ENCODE measurements at places on chromosomes 7 and 10.

DNA sequence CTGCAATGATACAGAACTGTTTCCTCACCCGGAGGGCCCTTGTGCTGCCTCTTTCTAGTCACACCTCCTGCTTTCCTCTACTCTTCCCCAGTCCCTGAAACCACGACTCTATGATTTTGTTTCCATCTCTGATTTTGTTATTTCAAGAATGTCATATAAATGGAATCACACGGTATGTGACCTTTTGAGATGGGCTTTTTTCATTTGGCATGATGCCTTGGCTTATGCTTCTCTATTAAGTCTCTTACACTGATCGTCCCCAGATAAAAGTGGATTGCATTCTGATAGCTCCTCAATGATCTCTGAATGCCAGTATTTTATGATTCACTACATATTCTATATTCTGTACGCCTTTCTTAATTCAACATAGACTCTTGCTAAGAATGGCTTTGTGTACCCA lies 78.2 kb downstream of the GALNT11 start:
- no peak for DNase-seq

GRCh38 chr7:149824748-149825566 lies 13.2 kb upstream of the ZNF862 start:
- DNase-seq: no peak

DNA sequence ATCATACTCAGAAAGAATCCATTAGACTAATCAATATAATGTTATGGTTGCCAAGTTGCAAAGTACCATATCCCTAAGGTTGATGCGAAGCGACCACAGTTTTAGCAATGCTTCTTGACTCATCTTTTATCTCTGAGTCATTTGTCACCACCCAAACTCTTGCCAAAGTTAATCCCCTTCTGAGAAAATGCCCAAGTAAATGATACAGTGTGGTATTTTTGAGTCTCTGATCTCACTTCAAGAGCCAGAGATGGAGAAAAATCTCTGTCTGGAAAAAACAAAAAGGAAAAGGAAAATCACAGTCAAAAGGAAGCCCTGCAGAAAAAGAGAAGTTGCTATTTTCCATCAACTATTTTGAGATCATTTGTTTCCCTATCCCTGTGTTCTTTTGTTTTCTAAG lies 26.7 kb upstream of the OTUD1 start:
- DNase-seq: no peak

GRCh38 chr7:94481279-94481678 lies 28.3 kb upstream of the CASD1 start:
- no peak for DNase-seq

DNA sequence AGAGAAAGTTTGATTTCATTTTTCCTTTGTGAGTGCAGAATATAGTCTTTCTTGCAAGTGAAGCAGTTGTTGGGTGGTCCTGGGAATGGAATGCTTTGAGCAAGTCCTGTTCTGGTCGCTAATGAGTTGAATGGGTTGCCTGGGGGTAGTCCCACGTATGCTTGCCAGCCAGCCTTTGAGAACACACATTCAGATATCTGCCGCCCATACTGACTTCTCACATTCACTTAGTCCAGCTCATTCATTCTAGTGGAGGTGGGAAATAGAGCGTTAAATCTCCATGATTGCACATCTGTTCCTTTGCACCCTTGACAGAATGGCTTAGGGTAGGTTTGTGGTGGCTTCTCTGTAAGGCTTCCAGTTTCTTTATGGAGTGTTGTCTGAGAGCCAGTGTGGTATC lies 256.6 kb downstream of the SORCS3 start:
- no peak for DNase-seq

DNA sequence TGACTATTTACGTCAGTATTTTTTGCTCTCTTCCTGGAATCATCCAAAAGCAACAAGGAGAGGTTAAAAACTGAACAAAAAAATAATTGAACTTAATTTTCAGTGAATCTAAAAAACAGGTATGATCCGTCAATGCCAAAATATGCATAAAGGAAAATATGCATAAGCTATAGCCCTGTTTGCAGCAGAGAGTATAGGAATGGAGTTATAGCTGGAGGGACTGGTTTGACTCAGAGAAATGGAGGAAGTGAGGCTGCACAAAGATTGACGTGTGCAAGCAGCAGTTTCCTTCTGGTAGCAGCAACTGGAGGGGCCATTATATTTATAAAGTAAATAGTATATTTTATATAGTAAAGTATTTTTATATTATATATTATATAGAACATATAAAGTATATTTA lies 37.1 kb downstream of the GNG11 start:
- no peak for DNase-seq

- no peak for DNase-seq
Observed at GRCh38 chr7:131249003-131249402, 78.7 kb upstream of the MKLN1 start.

DNA sequence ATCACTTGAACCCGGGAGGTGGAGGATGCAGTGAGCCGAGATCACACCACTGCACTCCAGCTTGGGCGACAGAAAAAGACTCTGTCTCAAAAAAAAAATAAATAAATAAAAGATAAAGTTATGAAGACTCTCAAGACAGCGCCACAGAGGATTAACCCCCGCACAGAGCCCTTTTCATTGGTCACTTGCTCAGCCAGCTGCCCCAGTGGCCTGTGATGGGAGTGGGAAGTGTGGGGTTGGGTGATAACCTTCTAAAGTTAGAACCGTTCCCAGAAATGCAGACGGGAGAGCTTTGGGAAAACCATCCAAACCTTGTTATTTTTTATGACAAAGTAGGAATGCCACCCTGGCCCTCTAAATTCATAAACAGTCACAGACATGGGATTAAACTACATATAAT lies 57.4 kb downstream of the PARP12 start:
- no peak for DNase-seq

- no peak for DNase-seq
Observed at GRCh38 chr10:14311206-14311957, 19.3 kb downstream of the FRMD4A start.

DNA sequence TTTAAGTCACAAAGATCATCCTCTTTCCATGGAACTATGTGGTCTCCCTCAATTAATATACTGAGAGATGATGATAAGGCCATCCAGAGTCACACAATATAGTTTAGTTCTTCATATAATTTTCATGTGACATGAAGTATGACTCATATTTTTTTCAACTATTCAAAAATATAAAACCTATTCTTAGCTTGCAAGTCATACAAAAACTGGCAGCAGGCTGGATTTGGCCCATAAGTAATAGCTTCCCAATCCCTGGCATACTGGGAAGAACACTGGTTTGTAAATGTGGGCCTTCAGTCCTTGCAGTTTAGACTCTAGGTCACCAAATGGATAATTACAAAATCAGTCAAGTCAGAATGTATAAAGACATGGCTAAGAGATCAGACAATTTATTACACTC lies 356.6 kb downstream of the PPP1R3A start:
- no peak for DNase-seq
